ENCODE measurements at places on chromosomes 7 and 10.

- no peak for DNase-seq
Measured at GRCh38 chr7:4725850-4726450, 43.9 kb downstream of the FOXK1 start.

GRCh38 chr7:47038621-47039020, 543.3 kb downstream of the TNS3 start:
- no peak for DNase-seq

- no peak for DNase-seq
Measured at GRCh38 chr7:908159-908581, 31.8 kb downstream of the GET4 start.

GRCh38 chr7:115009139-115009538, 87.2 kb downstream of the MDFIC start:
- DNase-seq: no peak

- DNase-seq: no peak
Measured at GRCh38 chr7:28510026-28510369, 97.7 kb downstream of the CREB5 start.

DNA sequence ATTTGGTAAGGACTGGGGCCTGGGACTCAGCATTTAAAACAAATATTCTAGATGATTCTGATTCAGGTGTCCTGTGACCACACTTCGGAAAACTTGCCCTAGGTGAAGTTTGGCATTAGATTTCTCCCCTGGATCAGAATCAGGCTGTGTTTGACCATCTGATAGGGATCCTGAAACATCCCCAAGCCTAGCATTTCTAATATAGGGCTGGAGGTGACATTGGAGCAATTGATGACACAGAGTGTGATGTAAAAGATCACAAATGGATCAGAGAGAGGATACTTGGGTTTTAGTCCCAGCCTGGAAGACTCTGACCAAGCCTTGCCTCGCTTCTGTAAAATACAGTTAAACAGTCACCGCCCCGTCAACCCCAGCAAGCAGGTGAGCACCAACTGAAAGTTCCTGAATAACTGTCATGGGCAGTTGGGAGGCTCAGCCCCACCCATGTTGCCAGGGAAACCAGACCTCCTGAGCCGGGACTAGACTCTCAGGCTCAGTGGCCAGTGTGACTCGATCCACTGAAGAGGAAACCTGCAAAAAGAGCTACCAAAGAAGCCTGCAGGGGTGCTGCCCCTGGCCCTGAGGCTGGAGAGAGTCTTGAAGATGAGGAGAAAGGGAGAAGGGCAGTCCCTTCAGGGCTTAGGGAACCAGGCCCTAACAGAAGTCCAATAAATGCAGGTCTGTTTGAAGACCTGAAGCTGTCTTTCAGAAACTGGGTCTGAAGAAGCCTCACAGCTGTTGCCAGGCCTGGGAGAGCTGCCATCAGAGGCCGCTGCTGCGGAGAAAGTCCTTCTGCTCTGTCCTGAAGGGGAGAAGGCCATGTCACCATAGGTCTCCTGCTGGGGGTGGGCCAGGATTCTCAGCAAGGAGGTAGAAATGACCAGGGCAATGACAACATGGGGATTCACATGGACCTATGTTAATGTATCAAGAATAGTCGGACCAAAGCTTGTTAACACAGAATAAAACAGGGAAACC, 126.1 kb upstream of the KCNMA1 start:
- DNase-seq: no peak

GRCh38 chr7:786472-787255, 45.6 kb upstream of the SUN1 start:
- peak; percentile 68 for DNase-seq

DNA sequence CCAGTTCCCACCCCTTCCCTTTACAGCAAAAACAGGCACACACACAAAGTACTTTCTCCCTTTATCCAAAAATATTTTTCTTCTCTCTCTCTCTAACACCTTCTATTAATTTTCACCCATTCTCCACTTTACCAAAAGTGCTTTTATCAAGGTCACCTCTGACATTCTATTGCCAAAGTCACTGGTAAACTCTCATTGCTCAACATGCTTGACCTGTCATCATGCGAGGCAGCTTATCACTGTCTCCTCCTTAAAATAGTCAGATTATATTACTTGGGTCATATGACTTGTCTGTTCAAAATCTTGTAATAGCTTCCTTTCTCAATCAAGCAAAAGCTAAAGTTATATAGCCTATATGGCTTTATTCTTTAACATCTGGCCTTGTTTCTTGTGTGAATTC, 28.6 kb downstream of the MACC1 start:
- no peak for DNase-seq

GRCh38 chr7:127776776-127777386, 124.9 kb downstream of the SND1 start:
- no peak for DNase-seq

- DNase-seq: no peak
Measured at GRCh38 chr7:897771-898376, 21.5 kb downstream of the GET4 start.

DNA sequence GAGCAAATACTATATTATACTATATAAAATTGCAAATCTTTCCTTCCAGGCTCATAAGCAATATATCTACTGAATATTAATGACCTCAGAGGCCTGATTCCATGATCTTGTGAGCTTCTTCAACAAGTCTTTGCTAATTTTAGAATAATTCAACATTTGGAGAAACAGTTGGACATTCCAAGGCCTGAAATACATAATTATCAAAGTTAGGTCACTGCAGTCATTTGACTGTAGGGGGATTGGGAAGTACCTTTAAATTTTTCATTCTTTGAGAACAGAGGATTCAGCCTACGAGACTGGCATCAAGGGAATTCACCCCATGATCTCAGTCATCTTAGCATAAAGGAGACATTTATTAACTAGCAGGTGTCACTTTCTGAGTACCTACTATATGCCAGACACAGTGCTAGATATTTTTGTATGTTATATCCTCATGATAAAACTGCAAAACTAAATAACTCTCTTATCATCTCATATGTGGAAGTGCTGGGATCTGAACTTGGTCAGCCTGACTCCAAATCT, 85.4 kb downstream of the DOCK4 start:
- no peak for DNase-seq

GRCh38 chr7:115417662-115418061, 495.8 kb downstream of the MDFIC start:
- DNase-seq: no peak

All from stimulated activated CD4-positive, alpha-beta T cell treated with anti-CD3 and anti-CD28 coated beads, Interleukin-1b, Interleukin-23, amount 100 ng/mL, for 4 hours (primary cell).